ENCODE measurements at places on chromosomes 6 and 20. TPM values are rescaled to one million over a fixed set of nuclear protein-coding genes. Genes with fewer than 3 reads are reported as not detected.

TEAD3 gene
- total RNA-seq, result 14.3 TPM

DNA sequence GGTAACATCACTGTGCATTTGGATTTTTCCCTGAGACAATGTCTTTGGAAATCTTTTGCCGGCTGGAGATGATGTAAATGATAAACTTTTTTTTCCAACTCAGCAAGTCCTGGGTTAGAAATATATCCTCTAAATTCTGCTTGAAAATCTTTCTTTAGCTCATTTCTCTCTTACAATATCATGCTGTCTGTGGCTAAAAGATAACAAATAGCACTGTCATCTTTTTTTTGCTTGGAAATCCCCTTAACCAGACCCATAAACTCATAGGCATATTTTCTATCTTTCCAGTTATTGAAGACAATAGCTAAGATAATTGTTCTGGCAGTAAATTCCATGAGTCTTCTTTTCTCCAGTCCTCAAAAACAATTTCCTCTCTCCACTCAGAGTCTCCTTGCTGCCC lies 481.5 kb downstream of the NKAIN2 start:
- DNase-seq, result no peak

GRCh38 chr20:821046-821730 lies 12.3 kb upstream of the FAM110A start:
- no peak for DNase-seq

ENTPD6 gene
- 20.3 TPM for total RNA-seq

DNA sequence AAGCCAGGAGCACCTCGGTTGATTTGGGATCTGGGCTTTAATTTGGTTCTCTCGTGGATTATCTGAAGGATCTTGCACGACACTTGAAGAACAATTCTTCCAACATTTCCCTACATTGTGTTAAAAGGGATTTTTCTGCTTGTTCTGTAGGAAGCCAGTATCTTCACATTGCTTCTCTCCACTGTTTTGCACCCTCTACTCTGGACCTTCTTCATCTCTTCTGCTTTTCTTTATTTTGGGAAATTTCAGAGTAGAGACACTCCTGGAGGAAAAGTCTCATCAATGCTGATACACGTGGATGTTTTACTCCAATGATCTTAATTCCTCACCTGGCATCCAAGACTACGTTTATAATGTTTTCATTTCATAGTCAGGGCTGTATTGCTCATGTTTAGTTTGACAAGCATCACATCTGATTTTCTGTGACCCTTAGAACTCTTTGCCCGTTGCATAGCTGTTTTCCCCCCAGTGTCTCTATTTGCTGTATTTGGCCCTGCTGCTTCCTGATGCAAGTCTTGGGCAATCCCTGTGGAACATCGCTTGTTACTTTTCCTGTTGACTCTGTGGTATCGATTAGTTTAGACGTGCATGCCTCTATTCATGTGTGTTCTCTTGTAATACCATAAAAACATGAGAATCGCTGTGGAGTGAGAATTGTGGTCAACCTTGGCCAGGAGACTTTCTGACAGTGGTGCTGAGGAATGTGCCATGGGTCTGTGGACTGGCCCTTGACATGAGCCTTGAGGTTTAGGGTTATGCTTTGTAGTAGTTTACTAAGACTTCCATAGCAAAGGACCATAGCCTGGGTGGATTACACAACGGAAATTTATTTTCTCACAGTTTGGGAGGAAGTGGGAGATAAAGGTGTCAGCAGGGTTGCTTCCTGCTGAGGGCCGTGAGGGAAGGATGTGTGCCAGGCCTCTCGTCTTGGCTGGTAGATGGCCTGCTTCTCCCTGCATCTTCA lies 12.5 kb downstream of the PLCB1 start:
- DNase-seq, result no peak

- no peak for DNase-seq
Observed at GRCh38 chr6:43263314-43264178, 20.3 kb downstream of the TTBK1 start.

DNA sequence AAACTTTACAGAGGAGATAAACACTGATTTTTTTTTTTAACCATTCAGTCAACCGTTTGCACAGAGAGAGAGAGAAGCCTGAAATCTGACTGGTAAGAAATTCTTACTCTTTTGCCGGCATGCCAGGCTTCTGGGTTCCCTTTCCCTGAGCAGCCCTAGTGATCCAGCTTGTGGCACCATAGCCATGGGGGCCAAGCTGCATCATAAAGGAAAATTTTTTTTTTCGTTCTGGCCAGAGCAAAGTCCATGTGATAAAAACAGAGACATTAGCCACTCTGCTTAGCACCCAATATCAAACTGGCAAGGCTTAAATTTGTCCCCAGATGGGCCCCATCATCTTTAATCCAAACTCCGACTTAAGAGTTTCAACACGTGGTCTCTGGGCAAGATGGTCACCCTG lies 44.5 kb downstream of the CEP85L start:
- no peak for DNase-seq

GRCh38 chr6:128736780-128737179 lies 146.2 kb upstream of the LAMA2 start:
- DNase-seq, result no peak

GRCh38 chr20:51029556-51029955 lies 6.6 kb upstream of the KCNG1 start:
- no peak for DNase-seq

- peak; percentile 63 for DNase-seq
Observed at GRCh38 chr20:63973636-63974401, 4.1 kb upstream of the ZNF512B start.

GRCh38 chr6:119587537-119587936 lies 238.0 kb upstream of the MAN1A1 start:
- DNase-seq, result no peak

HEY2 gene
- 2.3 TPM for total RNA-seq

ADAM33 gene
- total RNA-seq, result 53.2 TPM

GRCh38 chr6:257774-258173 lies 34.5 kb upstream of the DUSP22 start:
- DNase-seq, result no peak

DNA sequence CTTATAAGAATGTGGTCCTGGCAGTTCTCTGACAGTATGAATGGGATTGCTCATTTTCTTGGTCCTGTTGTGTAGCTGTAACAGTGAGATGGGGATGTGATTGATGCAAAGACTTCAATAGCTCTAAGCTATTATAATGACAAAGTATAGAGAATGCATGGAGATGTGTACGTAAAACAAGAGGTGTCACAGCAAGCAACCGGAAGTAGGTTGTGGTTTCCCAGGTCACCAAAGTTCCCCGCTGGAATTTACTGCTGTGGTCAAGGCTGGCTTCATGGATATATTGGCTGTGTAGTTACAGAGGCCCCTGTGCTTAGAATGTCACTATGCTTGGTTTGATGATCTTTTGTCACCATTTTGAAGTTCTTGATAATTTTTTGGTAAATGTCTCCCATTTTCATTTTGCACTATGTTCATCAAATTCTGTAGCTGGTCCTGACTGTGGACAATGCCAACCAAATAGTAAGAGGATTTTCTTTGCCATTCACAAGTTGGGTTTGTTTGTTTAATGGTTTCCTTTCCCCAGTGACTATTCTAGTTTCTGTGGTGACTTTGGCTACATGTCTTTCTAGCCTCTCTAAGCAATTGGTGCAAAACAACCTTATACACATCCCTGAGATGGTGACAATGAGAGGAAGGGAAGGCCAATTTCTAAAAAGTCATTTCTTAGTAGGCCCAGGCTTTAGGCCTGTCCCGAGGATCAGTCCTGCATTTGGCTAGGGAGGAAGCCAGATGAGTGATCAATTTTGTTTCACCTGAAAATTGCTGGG lies 10.5 kb downstream of the DNAH8 start:
- no peak for DNase-seq

GRCh38 chr20:53950031-53950430 lies 120.4 kb downstream of the BCAS1 start:
- DNase-seq, result no peak

DNA sequence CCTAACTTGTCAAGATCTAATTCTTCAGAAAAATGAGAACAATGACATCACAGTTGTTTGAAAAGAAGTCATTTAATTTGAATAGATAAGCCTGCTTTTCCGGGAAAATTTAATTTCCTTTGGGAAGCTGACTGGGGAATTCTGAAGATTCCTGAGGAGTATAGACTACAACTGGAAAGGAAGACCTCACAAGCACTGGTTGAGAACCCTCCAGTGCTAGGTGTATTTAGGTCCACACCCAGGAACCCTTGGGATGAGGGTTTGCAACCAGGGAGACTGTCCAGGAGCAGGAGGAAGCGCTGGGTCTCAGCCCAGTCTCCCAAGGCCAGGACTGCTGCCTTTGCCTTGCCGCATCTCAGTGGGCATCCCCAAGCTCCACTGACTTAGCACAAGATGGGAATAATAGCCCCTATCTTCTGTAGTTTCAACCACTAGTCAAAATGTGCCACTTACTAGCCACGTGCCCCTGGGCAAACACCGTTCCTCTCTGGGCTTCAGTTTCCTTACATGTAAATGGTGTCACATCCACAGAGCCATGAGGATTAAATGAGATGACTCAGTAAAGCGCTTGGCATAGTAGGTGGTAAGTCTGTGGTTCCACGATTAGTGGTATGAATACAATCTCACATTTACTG lies 6.9 kb upstream of the CD93 start:
- DNase-seq, result no peak

DNA sequence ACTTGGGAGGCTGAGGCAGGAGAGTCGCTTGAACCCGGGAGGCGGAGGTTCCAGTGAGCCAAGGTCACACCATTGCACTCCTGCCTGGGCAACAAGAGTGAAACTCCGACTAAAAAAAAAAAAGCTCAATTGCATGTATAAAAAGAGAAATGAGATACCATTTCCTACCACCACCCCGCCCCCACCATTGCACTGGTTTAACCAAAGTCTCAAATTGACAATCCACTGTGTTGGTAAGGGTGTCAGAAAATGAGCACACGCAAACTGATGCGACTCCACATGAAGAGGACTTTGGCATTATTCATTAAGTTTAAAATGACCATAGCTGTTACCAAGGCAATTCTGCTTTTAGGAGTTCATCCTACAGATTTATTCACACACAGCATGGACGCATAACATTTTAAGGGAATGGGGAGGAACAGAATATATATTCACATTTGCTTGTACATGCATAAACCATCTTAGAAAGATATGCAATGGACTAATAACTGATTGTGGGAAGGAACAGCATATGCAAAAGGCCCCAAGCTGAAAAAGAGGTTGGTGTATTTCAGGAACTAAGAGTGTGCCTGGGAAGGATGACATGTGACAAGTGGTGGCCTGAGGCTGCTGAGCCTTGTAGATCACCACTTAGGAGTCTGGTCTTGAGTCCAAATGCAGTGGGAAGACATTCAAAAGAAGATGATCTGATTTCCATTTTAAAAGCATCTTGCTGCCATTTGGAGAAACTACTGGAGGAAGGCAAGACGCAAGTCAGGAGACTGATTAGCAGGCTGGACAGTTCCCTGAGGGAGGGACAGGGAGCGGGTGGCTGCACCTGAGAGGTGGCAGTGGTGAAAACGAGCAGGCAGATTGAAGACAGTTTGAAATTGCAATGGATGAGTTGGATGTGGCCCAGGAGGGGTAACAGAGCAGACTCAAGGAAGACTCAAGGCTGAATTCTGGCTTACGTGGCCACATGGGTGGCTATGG lies 37.2 kb upstream of the PTPN1 start:
- no peak for DNase-seq
